Foreskin keratinocyte (primary cell): ENCODE measurements at places on chromosomes 7 and 10. TPM values are rescaled to one million over a fixed set of nuclear protein-coding genes. Genes with fewer than 3 reads are reported as not detected.

DNA sequence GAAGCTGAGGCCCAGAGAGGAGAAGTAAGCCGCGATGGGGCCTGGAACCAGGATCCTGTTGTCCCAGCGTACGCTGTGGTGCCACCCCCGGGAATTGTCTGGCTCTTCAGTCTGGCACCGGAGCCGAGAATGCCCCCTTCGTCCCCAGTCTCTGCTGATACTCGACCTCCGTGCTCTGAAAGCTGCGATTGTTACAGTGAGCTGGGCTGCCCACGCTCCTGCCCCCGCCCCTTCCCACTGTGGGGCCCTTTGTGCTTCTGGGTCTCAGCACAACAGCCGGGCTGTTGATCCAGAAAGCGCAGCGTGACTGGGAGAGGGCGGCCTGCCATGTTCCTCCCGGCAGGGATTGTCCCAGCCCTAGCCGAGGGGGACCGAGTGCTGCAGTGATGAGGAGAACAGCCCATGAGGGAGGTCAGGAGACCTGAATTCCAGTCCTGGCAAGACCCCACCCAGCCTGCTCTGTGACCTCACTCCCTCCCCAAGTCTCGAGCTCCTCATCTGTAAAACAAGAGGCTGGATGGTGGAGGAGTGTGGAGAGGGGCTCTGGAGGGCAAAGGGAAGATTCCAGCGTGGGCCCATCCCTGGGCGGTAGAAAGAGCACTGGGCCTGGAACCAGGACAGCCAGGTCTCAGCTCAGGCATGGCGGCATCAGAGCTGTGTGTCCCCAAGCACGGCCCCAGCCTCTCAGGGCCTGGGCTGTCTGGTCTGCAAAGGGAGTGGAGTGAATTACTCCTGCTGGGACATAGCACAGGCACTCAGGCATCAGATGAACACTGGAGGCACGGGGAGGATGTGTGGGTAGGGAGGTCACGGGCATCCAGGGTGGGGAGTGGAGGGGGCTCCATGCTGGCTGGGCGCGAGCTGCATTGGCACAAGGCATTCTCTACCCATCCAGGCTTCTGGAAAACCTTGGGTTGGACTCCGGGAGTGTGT lies 43.6 kb downstream of the TSPAN15 start:
- DNase-seq, result no peak

DNA sequence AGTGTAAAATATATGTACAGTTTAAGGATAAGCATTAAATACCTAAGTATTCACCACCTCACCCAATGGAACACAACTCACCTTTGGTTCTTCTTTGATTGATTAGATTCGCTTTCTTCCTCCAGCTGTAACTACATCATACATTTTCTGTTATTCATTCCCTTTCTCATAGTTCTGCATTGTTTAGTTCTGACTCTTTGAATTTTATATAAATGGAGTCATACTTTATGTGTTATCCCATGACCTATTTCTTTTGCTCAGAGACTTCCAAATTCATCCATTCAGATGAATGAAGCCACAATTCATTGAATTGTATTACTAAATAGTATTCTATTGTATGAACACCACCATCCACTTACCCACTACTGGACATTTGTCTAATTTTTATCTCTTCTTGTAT lies 12.3 kb downstream of the THNSL1 start:
- peak; percentile 71 for DNase-seq

GRCh38 chr10:131546086-131546810 lies 234.7 kb upstream of the TCERG1L start:
- no peak for DNase-seq

DNA sequence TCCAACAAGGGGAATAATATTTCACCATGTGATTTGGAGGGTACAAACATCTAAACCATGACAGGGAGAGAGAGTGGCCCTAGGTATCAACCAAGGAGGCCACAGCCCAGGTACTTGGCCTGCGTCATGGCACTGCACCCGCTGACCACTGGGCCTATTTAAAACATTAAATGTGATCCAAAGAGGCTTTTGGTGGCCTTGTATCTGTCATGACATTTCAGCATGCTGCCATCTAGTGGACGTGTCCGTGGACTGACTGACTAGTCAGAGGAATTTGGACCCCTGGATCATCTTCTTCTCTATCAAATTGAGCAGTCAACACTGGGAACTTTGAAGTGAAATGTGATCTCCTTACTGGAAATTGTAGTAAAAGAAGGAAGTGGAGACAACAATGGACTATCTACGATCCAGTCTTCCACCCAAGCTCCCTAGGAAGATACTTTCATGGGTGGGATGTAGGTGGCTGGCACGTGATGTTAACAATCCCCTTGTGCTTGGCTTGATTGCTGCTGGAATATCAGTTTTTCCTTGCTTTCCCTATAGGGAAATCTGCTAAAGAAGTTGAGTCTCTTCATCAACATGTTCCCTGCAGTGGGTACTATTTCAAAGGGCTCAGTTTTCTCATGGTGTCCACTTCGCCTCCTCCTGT lies 24.6 kb upstream of the ITGA8 start:
- DNase-seq, result no peak

DNA sequence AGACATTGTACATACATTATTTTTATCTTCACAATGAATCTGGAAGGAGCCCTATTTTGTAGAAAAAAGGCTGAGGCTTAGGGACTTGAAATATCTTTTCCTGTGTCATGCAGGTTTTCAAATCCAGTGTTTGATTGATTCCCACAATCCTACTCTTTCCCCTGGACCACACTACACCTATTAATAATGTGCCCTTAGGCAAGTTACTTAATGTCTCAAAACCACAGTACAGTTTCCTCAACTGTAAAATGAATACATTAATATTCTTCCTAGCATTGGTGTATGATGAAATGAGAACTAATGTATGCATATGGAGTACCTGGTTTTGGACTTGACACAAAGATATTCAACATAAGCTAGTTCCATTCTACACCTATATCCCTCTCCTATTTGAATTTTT lies 313.3 kb upstream of the SP8 start:
- no peak for DNase-seq

- DNase-seq, result no peak
Observed at GRCh38 chr10:129402459-129402858, 64.6 kb upstream of the MGMT start.

DNA sequence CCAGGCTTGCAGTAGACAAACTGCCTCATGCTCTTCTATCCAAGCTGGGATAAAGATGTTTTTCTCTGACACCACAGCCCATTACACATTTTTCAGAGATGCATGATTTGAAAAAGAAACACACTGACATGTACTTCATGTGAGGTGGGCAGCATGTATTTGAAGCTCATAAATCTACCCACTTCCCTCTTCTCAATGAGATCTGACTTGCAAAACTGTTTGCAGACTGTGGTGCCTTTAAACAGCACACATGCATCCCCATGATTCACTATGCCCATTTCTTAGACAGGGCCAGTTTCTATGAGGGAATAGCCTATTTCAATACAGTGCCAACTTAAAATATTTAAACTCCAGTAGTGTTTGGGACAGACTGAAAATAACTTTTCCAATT lies 109.8 kb downstream of the GLI3 start:
- no peak for DNase-seq

DNA sequence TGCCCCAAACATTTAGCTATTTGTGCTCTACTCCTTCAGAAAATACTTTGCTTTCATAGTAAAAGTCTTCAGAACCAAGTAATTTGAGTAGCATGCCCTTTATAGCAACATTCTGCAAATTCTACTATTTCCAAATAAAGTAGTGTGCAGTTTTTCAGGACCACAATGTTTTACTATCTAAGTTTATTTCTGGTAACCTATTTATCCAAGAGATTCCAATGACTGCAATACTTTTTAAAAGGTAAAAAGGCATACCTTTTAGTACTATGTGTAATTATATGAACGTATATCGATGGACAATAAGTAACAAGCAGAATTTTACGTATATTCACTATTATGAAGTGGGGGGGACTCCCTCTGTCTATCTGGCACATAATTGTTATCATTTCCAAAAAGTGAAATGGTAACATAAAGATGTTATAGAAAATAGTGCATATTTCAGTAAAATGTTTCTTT lies 6.9 kb upstream of the CAV2 start:
- DNase-seq, result no peak

- peak; percentile 46 for DNase-seq
Observed at GRCh38 chr10:3472287-3473051, 299.9 kb upstream of the PITRM1 start.

PRF1 gene
- polyA plus RNA-seq, result not detected in 2 replicates

SORCS3 gene
- not detected in 2 replicates for polyA plus RNA-seq

PODXL gene
- 0.17 and 0.72 TPM in 2 replicates for polyA plus RNA-seq
